ENCODE measurements at places on chromosomes 5 and 9. TPM values are rescaled to one million over a fixed set of nuclear protein-coding genes. Genes with fewer than 3 reads are reported as not detected.

Gene NTRK2
- total RNA-seq = 203 TPM

Gene SLC2A6
- 17.2 TPM for total RNA-seq

Gene CARTPT
- total RNA-seq = 0.63 TPM

Gene GPR21
- 17.2 TPM for total RNA-seq

Gene SPEF2
- 22.5 TPM for total RNA-seq

Gene PITX1
- not detected for total RNA-seq

Gene LYRM7
- 21.6 TPM for total RNA-seq

Gene WHRN
- 1.9 TPM for total RNA-seq

Gene FBN2
- 8.8 TPM for total RNA-seq

Data from parietal lobe (tissue), 2 donors.